ENCODE measurements at places on chromosomes 1 and 21.

DNA sequence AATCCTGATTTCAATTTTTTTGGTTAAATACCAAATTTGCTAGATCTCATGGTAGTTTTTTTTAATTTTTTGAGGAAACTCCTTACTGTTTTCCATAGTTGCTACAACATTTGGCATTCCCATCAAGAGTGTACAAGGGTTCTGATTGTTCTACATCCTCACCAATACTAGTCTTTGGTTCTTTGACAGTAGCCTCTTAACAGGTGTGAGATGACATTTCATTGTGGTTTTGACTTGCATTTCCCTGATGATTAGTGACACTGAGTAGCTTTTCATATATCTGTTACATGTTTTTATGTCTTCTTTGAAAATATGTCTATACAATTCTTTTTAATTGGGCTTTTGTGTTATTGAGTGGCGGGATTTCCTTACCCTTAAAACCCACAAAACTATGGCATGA, 20.9 kb upstream of the RGS13 start:
- no peaks in the 10 kb centered on the region for H3K4me1 ChIP-seq
- no peaks in the 10 kb centered on the region for H3K27me3 ChIP-seq
- H3K36me3 ChIP-seq: no peaks in the 10 kb centered on the region
- no peak for DNase-seq
- no peak overlapping the region for H3K4me3 ChIP-seq

- H3K27ac ChIP-seq: no peak overlapping the region
- peaks cover 4% of the 10 kb centered on the region for H3K4me1 ChIP-seq
- H3K27me3 ChIP-seq: no peaks in the 10 kb centered on the region
- H3K4me3 ChIP-seq: no peak overlapping the region
Observed at GRCh38 chr1:165877940-165878556, 50.6 kb downstream of the UCK2 start.

GRCh38 chr1:236228411-236228810, 53.3 kb downstream of the ERO1B start:
- H3K4me3 ChIP-seq: no peak overlapping the region
- no peaks in the 10 kb centered on the region for H3K27me3 ChIP-seq
- H3K36me3 ChIP-seq: no peaks in the 10 kb centered on the region

DNA sequence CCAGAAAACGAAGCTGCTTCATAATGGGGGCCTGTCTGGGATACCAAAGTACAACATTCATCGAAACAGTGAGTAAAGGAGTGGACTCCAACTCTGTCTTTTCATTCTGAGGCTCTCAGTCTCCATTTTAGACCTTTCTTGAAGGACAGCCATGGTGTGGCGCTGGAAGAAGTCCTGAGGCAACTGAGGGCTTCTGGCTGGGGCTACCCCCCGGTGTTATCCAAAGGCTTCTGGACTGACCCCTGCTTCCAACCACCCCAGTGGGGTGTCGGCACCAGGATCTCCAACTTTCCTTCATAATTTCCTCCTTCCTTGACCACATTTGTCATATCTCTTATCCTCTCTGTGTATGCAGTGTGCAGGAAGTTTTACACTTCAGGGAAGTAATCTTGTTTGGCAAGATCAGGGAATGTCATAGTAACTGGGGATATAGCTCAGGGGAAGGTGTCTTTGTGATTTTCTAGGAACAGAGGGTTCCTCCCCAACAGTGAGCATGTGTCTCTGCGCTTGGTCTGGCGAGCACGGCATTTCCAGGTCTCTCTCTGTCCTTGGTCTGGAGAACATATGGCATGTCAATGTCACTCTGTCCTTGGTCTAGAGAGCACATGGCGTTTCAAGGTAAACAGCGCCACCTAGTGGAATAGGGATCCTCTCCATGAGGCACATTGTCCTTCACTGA, 19.4 kb upstream of the BSDC1 start:
- no peaks in the 10 kb centered on the region for H3K27me3 ChIP-seq
- H3K4me3 ChIP-seq: no peak overlapping the region
- no peak overlapping the region for H3K27ac ChIP-seq
- peak; percentile 81 for DNase-seq

DNA sequence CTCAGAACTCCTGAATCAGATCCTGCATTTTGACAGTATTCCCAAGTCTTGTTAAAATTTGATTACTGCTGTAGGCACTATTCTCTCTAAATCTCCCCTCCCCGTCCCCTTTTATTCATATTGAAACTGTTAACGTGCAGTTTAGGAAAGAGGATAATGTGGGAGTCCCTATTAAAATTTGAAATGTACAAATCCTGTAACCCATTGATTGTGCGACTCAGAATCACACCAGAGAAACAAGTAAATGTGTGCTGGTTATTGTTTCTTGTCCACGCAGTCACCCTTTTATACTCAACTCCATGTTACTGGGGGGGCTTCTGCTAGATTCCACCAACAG, 584 bp upstream of the LTN1 start:
- H3K4me3 ChIP-seq: no peak overlapping the region
- DNase-seq: no peak
- no peaks in the 10 kb centered on the region for H3K27me3 ChIP-seq
- no peak overlapping the region for H3K27ac ChIP-seq

DNA sequence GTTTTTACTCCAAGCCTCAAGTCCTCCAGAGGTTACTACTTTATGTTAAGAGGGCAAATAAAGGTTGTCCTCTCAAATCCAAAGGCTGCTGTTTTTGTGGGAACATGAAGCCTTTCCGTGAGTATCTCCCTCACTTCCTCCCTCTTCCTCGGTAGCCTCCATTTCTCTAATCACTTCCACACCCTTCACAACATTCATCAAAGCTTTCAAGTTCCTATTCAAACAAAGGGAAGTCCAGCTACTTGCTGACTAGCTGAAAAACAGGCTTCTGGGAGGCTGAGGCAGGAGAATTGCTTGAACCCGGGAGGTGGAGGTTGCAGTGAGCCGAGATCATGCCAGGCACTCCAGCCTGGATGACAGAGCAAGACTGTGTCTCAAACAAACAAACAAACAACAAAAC, 6.6 kb upstream of the CD48 start:
- H3K27me3 ChIP-seq: no peaks in the 10 kb centered on the region
- H3K4me3 ChIP-seq: no peak overlapping the region
- DNase-seq: no peak
- H3K4me1 ChIP-seq: no peaks in the 10 kb centered on the region
- H3K27ac ChIP-seq: no peak overlapping the region

- H3K4me1 ChIP-seq: no peaks in the 10 kb centered on the region
- peak; percentile 78 for DNase-seq
Observed at GRCh38 chr1:214920337-214920736, 162.2 kb upstream of the KCNK2 start.

- no peaks in the 10 kb centered on the region for H3K36me3 ChIP-seq
- no peak overlapping the region for H3K27ac ChIP-seq
- H3K4me1 ChIP-seq: peaks cover 5% of the 10 kb centered on the region
- DNase-seq: no peak
- H3K27me3 ChIP-seq: no peaks in the 10 kb centered on the region
Observed at GRCh38 chr1:147824001-147824400, 63.6 kb upstream of the GJA5 start.

DNA sequence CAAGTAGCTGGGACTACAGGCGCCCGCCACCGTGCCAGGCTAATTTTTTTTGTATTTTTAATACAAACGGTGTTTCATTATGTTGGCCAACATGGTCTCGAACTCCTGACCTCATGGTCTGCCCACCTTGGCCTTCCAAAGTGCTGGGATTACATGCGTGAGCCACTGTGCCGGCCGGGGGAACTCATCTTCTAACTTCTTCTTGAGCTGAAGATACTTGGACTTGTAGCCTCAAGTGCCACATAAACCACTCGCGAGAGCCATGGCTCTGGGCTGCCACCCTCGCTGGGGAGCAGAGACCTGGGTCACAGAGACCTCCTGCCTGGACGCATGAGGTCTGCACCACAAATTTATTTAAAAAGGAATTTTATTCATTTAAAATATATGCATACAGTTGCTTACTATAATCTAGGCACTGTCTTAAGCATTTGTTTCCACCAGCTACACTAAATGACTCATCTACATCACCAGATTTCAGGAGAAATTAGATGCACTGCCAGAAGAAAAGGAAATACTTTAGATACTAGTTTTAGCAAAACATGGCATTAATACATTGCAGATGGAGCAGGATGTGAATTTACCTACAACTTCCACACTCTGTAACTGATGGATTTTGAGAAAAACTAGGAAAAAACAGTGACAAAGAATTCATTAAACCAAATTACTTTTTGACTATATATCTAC, 29.9 kb upstream of the PUM1 start:
- no peak overlapping the region for H3K4me3 ChIP-seq
- H3K4me1 ChIP-seq: no peaks in the 10 kb centered on the region
- DNase-seq: no peak
- no peaks in the 10 kb centered on the region for H3K27me3 ChIP-seq
- no peak overlapping the region for H3K27ac ChIP-seq

GRCh38 chr1:151998611-151999362, 5.1 kb upstream of the S100A10 start:
- H3K36me3 ChIP-seq: no peaks in the 10 kb centered on the region
- no peak for DNase-seq
- no peak overlapping the region for H3K27ac ChIP-seq
- H3K27me3 ChIP-seq: no peaks in the 10 kb centered on the region

DNA sequence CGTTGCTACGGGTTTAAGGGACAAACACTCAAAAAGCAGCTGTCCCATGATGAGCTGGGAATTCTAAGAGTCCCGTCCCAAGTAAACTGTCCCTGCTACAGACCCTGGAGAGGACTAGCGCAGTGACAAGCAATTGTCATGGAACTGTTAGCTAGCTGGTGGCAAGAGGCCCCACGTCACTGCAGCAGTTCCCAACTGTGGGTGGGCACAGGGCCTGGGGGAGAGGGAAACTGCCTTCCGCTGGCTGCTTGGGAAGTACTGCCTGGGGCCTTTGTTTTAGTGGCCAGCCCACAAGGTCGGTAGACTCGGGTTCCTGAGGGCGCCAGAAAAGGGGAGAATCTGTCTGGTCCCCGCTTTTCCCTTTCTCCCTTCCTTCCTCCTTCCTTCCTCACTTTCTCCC, 97.4 kb downstream of the LACTBL1 start:
- H3K4me3 ChIP-seq: no peak overlapping the region
- DNase-seq: no peak
- no peak overlapping the region for H3K27ac ChIP-seq
- no peaks in the 10 kb centered on the region for H3K27me3 ChIP-seq
- no peaks in the 10 kb centered on the region for H3K4me1 ChIP-seq
- no peaks in the 10 kb centered on the region for H3K36me3 ChIP-seq

DNA sequence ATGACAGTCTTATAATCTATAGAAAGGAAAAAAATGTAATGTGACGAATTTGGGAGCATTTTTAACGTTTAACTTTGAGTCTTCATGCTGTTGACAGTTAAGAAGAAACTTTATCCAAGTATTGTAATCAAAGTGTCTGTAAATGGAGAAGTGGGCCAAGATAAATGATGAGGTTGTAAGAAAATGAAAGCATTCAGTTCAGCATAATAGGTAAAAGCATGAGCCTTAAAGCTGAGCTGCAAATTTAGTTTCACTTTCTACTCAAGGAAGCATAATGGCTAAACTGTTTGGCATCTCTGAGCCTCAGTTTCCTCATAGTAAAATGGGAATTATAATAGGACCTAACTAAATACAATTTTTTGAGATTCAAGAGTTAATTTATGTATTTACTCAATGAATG, 1554.8 kb downstream of the KCNT2 start:
- H3K4me1 ChIP-seq: no peaks in the 10 kb centered on the region
- no peak overlapping the region for H3K4me3 ChIP-seq
- no peaks in the 10 kb centered on the region for H3K36me3 ChIP-seq
- H3K27ac ChIP-seq: no peak overlapping the region

GRCh38 chr1:44238660-44239059, 25.4 kb downstream of the DMAP1 start:
- no peak overlapping the region for H3K4me3 ChIP-seq
- H3K4me1 ChIP-seq: peaks cover 32% of the 10 kb centered on the region
- no peaks in the 10 kb centered on the region for H3K36me3 ChIP-seq
- H3K27me3 ChIP-seq: no peaks in the 10 kb centered on the region
- DNase-seq: no peak
- peak overlapping the region; percentile 79 for H3K27ac ChIP-seq

- H3K36me3 ChIP-seq: no peaks in the 10 kb centered on the region
- H3K27me3 ChIP-seq: no peaks in the 10 kb centered on the region
- H3K27ac ChIP-seq: peak overlapping the region; percentile 15
Observed at GRCh38 chr1:58396150-58396549, 150.4 kb downstream of the OMA1 start.

DNA sequence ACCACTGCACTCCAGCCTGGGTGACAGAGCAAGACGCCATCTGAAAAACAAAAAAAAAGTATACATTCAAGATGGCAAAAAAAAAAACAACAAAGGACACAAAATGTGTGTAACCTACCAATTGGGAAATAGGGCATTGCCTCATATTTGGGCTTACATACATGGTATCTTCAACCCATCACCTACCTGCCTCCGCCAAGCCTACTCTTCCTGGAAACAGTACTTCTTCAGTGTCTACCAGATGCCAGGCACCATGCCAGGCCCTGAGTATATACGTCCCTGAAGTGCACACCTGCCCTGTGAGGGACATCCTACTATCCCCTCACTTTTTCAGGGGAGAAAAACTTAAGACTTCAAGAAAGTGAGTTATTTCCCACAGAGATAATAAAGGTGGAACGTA, 160.2 kb downstream of the TOMM20 start:
- H3K4me3 ChIP-seq: no peak overlapping the region
- H3K36me3 ChIP-seq: no peaks in the 10 kb centered on the region
- no peak for DNase-seq
- H3K27ac ChIP-seq: no peak overlapping the region
- no peaks in the 10 kb centered on the region for H3K27me3 ChIP-seq

DNA sequence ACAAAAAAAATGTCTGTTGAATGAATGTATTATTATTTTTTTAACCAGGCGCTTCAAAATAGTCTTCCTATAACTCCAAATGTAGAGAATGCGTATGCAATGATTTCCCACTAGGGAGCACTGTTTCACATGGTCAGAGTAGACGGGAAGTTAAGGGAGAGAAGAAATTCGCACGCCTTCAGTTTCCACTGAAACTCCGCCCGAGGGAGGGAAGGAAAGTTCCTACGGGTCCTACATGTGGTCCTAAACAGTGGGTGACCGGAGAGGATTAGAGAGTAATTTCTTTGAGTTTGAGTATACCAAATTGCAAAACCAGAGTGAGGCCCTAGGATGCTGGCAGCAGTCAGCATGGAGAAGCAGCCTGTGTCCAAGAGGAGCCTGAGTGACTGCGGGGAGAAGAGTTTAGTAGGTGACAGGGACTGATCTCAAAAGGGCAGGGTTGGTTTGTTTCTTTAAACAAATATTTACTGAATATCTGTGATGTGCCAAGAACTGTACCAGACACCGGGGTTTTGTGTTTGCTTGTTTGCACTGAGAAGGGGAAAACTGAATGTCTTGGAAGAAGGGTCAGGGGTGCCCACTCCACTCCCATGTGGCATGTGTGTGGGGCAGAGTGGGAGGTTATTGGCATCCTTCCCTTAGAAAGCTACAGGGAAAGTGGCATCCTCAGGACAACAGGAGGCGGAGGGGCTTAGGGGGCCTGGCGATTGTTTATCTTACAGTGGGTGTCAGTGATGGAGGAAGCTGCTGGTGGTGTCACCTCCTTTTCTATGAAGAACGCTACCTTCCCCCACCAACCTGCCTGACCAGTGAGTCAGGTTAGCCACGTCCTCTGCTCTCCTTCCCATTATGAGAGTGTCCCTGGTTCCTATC, 22.8 kb downstream of the RNU5D-1 start:
- no peaks in the 10 kb centered on the region for H3K27me3 ChIP-seq
- peak; percentile 70 for DNase-seq
- H3K4me1 ChIP-seq: no peaks in the 10 kb centered on the region
- H3K36me3 ChIP-seq: no peaks in the 10 kb centered on the region
- H3K4me3 ChIP-seq: no peak overlapping the region

Measured in mesendoderm (in vitro differentiated cells).